ENCODE measurements at places on chromosomes 16 and 17.
A peak's percentile ranks its signal among the peaks of the same experiment; 100 is the strongest.

DNA sequence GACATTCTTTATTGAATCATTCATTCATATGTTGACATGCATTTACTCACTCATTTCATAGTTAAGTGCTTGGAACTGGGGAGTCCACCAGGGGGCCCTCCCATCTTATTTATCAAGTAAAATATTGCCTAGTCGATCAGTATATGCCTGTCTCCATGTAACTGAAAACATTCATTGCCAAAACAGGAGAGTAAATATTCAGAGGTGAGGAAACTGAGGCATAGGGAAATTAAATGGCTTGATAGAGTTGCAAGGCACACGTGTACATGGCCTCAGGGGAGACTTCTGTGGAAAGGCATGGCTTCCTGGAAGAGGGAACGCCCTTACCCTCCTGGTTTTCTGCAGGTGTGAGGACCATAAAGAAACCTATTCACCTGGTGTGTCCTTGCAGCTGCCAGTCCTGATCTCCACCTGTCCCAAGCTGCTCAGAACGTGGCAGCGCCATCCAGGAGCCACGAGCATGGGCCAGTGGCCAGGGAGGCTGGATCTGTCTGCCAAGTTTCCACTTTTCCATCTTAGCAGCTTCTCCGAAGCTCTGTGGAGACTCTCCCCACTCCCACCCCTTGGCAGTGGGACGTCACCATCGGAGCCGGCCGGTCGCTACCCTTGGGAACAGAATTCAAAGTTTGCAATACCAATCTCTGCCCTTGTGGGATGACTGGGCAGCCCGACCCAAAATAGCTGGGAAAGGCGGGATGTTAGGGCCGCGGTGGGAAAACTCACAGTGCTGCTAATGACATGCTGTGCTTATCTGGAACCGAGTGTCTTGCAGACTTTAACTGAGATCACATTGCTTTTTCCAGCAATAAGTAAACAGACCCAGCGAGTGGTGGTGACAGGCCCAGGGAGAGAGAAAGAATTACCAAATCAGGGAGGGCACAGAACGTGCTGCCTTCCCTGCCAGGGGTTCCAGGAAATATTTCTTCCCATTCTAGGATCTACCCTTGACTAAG lies 4.1 kb upstream of the C1QTNF1 start:
- DNase-seq: peak; percentile 52

GRCh38 chr17:50864747-50865059 lies 1.5 kb downstream of the TOB1 start:
- no peak for DNase-seq

DNA sequence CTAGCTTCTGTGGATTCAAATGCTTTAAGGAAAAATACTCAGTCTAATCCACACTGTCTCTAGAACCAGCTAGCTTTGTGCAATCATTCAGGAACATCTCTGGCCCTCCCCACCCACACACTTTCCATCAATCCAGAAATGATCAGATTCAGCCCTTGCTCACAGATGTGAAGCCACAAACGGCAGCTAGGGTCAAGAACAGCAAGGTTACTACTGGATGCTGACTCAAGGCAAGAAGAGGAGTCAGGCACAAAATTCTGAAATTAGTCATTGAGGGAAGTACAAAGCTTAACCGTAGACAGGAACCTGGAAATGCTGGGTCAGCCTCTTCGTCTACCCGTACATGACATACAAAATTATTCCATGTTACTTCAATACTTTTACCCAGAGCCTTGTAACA lies 174.6 kb downstream of the CDH13 start:
- DNase-seq: peak; percentile 19

DNA sequence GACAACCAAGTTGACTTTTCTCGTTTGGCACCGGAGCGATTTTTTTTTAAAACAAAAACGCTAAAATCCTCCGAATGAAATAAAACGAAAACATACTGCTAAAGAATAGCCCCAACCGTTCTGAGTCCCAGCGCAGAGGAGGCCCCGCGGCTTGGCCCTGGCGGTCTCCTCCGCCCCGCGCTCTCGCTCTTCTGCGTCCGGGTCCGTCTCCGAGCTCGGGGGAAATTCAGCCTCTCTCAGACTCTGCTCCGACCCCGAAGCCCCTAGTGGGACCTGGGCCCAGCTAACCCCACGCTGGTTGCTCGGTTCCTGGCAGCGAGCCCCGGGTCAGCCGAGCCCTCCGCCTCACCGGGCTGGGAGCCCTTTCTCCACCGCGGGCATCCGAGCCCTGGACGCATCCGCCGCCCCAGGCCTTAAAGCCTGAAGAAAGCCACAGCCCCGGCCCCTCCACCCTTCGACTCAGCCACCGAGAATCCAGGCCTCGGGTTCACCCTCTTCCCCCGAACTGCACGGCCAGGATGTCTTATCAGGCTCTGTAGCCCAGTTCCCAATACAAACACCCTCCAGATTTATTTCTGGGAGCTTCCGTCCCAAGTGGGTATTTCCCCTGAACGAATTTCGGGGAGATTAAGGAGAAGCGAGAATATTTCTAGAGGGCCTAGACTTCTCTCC lies 1.2 kb downstream of the TBX2 start:
- no peak for DNase-seq

- DNase-seq: peak; percentile 28
These were observed 8.7 kb downstream of the C16orf87 start for GRCh38 chr16:46822270-46822669.

GRCh38 chr17:28471531-28472342 lies 1.7 kb upstream of the SLC13A2 start:
- DNase-seq: no peak

GRCh38 chr16:48608452-48608851 lies 1.5 kb downstream of the N4BP1 start:
- DNase-seq: no peak

DNA sequence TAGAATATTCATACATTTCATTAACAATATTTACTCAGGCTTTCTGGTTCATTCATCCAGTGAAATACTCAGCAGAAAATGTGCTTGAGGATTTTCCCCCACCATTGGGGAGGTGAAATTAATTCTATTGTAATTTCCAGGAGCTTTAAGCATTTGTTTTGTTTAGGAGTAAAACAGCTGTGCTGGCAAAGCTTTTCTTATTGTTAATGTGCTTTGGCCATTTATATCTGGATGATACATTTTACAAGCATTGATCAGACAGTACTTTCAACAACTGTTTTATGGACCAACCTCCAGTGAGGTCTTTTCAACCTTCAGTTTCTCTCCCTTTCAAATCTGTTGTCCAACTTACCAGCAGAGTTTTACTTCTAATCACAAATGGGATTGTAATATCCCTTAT lies 672.4 kb downstream of the CDH11 start:
- DNase-seq: no peak

DNA sequence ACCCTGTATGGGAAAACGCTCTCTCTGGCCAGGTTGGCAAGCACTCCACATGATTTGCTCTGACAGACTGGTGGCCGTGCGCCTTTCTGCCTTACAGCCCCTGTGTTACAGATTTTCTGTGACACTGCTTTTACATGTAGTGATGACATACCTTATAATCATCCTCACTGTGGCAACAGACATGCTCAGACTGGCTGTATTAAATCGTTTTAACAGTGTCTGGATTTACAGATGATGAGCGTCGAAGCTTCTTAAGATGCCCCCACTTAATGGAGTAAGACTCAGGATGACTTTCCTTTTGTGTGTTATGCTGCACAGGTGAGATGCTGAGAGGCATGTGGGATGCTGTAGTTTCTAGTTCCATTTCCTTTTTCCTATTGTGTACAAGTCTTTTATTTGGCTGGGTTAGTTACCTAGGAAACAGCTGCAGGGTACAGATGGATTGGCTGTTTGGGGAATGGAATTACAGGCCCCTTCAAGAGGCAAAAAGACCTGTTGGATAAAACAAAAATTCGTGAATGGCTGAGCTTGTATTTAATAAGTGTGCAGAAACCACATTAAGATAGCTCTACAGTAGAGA lies 20.9 kb upstream of the VWA3A start:
- no peak for DNase-seq

DNA sequence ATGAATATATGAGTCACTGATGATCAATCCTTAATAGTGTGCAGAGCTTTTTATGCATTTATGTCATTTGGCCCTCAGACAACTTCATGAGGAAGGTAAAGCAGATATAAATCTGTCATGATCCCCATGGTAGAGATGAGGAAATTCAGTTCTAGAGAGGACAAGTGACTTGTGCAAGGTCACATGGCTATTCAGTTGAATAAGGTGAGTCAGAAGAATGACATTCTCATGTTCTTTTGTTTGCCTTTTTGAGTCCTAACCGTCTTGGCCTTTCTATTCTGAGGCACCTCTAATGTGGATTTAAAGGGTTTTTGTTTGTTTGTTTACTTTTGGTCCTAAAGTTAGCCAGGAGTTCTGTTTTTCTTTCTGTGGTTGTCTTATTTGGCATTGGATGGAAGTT lies 116.2 kb upstream of the ELAC2 start:
- no peak for DNase-seq

DNA sequence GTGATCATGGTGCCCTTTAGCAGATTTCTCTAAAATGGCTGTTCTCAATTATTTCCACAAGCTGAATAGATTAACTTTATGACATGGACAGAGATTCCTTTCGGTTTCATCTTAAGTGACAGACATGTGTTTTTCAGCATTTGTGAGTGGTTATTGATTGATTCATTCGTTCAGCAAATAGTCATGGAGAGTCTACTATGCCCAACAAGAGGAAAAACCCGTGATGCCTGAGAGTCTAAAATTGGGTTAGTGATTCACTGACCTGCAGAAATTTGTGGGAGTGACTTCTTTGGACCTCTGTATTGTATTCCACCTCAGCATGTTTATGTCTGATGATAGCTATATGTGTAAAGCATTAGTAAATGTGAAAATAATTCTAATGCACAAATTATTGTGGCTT lies 28.0 kb upstream of the DUSP14 start:
- DNase-seq: no peak

- no peak for DNase-seq
These were observed 952 bp downstream of the CD300A start for GRCh38 chr17:74467221-74467951.

- DNase-seq: no peak
These were observed 43.1 kb downstream of the ANKFY1 start for GRCh38 chr17:4220655-4221054.

DNA sequence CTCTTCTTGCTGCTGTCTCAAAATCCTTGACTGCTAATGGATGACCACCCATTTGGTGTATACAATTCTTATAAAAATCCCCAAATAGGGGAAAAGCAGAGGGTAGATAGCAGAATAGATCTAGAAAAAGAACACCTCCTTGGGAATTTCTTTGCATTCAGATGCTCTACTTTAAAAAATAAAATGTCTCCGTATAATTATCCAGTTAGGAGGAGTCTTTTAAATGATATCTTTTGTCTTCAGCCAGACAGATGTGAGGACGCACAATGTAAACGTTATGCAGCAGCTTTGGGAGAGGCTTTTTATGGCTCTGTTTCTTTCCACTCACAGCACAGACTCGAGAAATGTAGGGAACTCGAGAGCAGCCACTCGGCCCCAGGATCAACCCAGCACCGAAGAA lies 300.2 kb downstream of the IRF8 start:
- DNase-seq: no peak

GRCh38 chr16:27748868-27749546 lies 199.1 kb downstream of the KATNIP start:
- no peak for DNase-seq

DNA sequence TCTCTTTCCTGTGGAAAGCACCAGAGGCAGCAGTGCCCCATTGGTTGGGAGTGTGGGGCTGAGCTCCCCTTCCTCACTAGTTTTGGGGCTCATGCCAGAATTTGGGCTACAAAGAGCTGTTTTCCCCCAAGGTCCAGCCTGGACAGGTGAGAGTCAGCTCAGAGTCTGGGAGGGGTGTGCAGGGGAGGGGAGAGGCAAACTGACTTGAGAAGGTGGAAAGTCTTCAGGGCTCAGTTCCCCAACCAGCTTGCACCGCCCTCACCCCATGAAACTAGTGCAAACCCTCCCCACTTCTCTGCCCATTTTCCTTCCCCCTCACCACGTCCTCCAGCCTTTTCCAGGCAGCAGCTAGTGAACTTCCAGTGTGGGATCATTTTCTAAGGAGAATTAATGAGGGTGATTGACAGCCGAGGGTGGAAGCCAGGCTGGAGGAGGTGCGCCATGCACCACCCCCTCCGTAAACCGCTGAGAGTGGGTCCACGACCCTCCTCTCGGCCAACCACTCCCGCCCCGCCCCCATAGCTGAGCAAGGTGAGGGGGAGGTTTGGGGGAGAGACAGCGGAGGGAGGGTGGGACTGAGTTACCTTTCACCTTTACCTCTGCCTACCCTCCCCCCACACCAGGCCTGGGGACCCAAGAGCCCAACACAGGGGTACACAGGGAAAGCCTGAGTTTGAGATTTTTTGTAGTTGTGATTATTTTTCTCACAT lies 6.2 kb upstream of the DLX4 start:
- no peak for DNase-seq

DNA sequence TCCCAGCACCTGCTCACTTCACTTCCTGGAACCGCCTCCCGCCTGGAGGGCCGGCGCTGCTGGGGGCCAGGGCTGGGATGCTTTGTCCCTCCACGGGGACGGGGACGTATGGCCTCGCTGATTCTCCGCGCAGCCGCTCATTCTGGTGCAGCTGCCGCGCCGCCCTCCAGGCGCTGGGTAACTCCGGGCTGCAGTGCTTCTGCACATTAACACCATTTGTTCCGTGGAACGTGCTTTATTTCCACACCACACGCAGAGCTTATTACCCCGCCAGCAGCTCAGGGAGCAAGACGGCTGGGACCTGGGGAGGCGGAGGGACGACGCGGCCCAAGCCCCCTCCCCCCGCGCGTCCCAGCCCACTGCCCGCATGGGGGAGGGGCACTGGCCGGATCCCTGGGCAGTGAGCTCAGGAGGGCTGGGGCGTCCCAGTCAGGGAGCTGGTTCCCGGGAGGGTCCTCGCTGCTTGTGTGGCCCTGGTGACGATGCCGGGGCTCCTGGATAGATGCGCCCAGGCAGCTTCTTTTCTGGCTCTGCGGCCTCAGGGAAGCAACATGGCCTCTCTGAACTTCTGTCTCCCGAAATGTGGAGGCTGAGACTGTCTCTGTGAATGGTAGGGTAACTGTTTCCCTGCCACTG lies 45.4 kb upstream of the ACSF3 start:
- no peak for DNase-seq

GRCh38 chr16:50300942-50301625 lies 34.7 kb downstream of the ADCY7 start:
- no peak for DNase-seq

- no peak for DNase-seq
These were observed 19.2 kb downstream of the PLXDC1 start for GRCh38 chr17:39132192-39132610.

Data from stimulated activated CD4-positive, alpha-beta T cell treated with anti-CD3 and anti-CD28 coated beads, Interleukin-2, amount 100 ng/mL, for 24 hours (primary cell).